ENCODE measurements at places on chromosomes 3 and 15.

GRCh38 chr3:97736928-97737327 lies 27.6 kb upstream of the ARL6 start:
- no peak for DNase-seq

DNA sequence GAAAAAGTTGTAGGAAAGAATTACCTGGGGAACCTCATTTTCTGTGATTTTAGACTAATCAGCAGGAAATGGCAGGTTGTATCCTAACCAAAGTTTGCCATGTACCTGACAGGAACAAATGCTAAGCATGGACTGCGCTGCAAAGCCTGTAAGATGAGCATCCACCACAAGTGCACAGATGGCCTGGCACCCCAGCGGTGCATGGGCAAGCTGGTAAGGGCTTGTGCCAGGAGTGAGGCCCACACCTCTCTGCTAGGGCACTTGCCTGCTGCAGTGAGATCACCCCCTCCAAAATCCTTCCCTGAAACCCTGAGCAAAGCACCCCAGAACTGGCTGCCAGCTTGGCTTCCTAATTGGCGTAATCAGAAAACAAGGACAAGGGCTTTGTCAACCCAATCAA lies 102.6 kb downstream of the STAC start:
- DNase-seq: no peak

DNA sequence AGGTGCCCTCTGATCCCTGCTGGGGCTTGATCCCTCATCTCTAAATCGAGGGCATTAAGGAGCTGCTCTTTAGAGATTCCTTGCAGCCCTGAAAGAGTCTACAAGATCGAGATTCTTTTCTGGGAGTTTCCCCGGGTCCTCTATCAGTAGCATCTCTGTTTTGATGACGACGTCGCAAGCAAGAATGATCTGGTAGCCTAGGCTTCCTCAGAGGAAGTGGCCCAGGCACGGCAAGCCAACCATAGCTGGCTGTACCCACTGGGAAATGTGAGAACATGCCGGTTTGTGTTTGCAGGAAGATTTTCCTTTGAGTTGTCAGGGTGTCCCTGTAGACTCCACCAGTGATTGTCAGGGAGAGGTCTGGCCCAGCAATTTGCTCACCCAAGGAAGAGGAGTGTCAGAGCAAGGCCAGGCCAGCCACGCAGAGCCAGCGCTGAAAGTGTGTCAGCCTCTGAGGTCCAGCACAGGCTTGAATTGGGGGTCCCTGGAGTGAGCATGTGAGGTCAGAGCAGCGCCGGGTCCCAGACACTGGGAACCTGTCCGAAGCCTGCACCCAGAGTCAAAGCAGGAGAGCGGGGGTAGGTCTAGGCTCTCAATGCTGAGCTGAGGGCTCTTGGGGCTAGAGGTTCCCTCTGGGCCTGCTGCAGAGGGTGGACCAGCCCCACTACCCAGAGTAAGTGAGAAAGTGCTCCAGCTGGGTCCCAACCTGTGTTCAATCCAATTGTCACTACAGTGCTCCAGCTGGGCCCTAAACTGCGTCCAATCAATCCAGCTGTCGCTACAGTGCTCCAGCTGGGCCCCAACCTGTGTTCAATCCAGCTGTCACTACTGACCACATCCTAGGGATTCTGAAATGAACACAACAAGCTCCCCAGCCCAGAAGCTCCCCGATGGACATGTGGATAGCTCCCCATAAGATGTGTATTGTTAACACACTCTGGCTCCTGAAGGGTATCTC lies 95.7 kb downstream of the CHDH start:
- DNase-seq: no peak

DNA sequence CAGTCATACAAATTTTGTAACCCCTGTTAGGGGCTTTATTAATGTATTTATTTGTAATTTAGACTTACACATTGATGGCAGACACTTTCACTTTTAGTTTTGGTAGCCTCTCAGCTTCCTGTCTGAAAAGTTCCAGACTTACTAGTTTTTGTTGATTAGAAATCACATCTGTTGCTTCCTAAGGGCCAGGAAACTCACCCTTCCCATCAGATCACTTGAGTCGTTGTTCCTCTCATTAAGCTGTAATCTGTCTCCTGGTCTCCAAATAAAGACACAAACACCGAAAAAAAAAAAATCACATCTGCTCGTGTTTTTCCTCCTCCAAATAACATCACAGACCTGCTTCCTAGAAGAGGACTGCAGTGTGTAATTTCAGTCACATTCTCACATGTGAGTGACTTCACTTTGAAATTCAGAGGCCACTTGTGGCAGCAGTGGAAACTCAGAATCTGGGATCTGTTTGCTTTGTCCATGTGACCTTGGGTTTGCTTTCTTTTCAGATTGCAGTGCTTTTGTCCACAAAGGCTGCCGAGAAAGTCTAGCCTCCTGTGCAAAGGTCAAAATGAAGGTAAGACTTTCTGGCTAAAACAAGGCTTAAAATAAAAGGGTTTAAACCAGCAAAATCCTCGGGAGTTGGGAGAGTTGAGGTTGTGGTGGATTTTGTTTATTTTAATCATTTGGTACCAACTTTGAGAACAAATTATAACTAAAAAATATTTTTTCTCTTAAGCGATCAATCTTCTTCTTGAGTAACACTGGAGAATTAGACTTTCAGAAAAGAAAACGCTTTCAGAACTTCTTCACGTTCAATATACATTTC lies 87.0 kb downstream of the KLHL25 start:
- DNase-seq: no peak

- DNase-seq: no peak
Measured at GRCh38 chr3:107531917-107532469, 9.2 kb downstream of the BBX start.

- no peak for DNase-seq
Measured at GRCh38 chr15:79820820-79821219, 76.0 kb downstream of the MTHFS start.

DNA sequence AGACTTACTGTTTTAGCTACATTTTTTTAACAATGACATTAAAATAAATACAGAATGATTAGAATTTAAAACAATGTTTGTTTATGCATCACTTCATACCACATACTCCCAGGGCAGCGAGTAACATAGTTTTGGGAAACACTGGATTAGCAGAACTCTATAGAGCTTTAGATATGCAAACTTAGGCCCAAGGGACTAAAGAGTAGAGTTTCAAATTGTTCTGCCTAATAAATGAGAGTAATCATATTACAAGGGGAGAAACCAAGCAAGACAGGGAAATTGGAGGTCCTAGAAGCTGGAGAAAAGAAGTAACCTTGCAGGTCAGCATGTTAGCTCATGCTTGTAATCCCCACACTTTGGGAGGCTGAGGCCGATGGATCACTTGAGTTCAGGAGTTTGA lies 3.6 kb upstream of the DAZL start:
- no peak for DNase-seq

- DNase-seq: no peak
Measured at GRCh38 chr3:14524311-14524711, 15.8 kb downstream of the GRIP2 start.

DNA sequence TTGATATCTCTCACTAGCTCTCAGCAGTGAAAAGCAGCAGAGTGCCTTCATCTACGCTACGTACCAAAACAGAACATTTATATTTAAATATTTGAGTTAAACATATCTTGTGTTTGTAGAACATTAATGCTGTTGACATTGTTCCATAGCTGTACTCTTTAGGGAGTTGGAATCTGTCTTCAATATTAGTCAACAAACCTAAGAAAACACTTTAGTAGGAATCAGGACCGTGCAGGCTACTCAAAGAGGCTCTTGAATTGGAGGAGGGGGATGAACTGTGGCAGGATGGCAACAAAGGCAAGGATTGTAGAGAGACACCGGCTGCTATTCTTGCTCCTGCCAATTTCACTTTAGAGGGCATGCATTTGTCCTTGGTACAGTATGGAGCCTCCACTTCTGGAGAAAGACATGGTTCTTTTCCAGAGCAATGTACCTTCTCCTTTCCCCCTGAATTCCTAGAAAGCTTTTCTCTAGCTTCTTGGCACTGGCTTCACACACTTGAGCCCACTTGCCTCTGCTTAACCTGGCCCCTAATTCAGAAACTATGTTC lies 265.9 kb downstream of the CD47 start:
- DNase-seq: no peak

GRCh38 chr3:104886220-104886995 lies 480.3 kb upstream of the ALCAM start:
- DNase-seq: no peak

GRCh38 chr3:169266351-169266750 lies 397.2 kb downstream of the MECOM start:
- DNase-seq: no peak

- no peak for DNase-seq
Measured at GRCh38 chr3:186638259-186638658, 1.9 kb upstream of the FETUB start.

DNA sequence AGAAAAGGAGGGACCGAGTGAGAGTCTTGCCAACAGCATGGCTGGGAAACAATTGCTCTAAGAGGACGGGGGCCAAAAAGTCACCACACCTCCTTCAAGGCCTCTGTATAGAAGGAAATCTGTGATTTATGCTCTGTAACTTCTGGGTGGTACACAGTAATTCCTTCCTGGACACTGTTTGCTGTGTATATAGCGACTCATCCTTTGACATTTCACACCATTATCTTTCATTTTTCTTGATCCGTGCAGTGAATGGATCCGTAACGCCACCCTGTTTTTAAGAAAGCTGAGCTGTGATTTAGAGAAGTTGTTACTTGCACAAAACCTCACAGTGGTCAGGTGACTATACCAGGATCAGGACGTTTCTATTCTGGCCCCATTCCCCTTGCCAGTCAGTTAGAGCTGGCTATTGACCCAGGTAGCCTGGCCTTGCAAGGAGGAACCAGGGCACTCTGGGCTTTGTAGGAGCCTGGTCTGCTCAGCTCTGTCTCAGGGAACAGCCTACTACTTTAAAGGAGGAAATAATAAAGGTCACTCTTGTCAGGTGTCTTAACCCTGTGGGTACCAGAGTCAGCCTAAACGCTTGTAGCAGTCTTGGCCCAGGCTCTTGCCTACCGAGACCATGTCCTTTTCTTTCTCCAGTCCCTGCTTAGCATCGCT lies 86.5 kb upstream of the MYZAP start:
- DNase-seq: no peak

DNA sequence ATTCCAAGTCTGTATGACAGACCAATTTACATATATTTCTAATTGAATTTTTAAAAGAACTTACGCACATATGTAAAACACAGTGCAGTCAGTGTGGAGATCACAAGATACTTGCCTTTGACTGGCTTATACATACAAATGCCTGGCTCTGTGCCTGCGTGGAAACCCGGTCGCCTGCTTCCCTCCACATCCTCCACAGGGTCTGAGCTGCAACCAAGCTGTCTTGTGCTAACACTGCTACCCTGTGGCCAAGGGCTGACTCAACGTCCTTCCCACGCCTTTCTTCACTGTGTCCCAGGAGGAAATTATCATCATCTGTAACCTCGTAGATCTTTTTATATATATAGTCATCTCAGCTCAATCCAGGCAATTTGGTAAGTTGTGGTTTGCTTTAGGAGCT lies 117.0 kb downstream of the WNT7A start:
- DNase-seq: no peak

DNA sequence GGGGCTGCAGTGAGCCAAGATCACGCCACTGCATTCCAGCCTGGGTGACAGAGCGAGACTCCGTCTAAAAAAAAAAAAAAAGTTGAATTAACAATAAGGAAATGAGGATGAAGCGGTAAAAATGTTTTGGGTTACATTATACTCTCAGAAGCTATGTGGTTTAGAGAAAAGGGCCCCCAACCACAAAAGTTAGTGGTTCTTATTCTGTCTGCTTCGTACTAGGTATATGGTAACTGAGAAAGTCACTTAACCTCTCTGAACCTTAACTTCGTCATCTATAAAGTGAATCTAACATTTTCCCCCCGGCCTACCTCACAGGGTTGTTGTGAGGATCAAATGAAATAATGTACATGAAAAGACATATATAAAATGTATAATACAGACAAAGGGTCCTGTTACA lies 38.4 kb upstream of the EHHADH start:
- DNase-seq: no peak

DNA sequence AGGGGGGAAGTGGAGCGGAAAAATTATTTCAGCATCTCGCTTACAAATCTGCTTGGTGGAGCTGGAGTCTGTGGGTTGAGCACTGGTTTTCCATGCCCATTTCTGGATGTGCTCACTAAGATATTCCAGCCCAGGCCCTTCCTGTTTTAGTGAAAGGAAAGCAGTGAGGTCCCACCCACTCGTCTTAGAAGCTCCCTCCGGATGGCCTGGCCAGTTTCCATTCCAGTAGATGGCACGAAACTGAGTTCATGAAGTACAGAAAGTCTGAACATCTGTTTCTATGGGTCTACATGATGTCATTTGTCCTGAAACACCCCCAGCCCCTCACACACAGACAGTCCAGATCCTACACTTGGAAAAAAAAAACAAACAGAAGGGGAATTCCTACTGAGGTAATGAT lies 31.9 kb upstream of the THSD4 start:
- DNase-seq: no peak

DNA sequence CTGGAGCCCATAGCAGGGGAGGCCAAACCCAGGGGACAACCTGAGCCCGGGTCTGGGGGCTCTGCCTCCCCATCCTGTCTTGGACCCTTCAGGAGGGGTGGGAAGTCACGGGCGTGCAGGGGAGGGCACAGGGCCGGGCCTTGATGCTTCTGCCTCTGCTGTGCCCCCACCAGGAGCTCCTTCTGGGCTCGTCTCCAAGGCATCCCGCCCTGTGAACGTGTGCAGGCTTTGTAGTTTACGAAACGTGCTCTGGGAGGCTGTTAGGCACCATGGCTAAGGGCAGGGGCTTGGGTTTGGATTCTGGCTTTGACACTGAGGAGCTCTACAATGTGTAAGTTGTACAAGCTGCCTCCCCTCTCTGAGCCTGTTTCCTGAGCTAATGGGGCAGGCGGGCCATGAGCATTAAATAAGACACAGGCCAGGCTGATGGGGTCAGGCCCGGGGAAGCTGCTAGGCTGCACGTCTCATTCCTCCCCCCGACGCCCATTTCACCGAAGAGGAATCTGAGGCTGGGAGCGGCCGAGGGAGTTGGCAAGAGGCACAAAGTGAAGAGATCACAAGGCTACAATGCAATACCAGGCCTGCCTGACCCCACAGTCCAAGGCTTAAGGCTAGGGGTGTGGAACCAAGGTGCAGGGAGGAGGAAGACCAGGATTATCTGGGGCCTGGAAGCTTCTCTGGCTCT lies 19.6 kb downstream of the PLXND1 start:
- no peak for DNase-seq

- DNase-seq: no peak
Measured at GRCh38 chr3:172355836-172356235, 92.4 kb downstream of the GHSR start.

GRCh38 chr3:59425371-59425770 lies 375.5 kb upstream of the CFAP20DC start:
- DNase-seq: no peak

DNA sequence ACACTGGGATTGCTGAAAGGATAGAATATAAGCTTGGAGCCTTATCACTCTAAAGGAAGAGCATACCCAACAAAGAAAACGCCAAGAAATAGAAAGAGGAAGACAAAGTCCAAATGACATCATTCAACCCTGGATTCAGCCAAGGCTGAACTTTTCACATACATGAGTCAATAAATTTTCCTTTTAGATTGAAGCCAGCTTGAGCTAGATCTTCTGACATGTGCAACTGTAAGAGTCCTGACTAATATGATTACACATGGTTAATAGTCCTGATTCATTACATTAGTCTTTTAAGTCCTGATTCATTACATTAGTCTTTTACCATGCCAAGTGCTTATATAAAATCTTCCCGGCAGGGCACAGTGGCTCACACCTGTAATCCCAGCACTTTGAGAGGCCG lies 13.6 kb upstream of the DENND6A start:
- DNase-seq: no peak

- DNase-seq: no peak
Measured at GRCh38 chr15:29873264-29873663, 51.0 kb upstream of the TJP1 start.
